ENCODE measurements at places on chromosomes 12 and 14.
A peak's percentile ranks its signal among the peaks of the same experiment; 100 is the strongest.

DNA sequence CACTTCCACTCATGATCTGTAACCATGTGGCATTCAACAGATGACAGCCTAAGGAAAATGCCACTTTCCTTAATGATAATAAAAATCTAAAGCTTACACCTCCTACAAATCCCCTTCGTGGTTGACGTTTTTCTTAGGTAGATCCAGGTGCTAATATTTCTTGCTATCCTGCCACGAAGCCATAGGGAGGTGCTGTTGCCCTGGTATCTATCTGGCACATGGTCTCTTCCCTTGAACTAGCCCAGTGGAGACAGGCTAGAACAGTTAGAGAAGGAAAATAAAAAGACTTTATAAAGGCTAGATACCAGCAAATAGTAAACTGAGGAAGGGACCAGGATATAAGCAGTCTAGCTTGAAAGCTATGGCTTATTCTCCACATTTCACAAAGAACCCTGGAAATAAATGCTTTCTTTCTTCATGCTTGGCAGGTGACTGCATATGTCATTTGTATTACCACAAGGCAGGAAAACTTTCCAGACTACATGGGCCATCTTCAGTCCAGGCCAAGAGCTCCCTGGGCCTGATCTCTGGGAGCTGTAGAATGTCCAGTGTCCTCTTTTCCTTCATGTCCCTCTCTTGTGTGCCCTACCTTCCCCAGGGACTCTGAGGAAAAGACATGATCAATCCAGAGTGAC is 15.3 kb downstream of the SPIC start:
- DNase-seq, result no peak

DNA sequence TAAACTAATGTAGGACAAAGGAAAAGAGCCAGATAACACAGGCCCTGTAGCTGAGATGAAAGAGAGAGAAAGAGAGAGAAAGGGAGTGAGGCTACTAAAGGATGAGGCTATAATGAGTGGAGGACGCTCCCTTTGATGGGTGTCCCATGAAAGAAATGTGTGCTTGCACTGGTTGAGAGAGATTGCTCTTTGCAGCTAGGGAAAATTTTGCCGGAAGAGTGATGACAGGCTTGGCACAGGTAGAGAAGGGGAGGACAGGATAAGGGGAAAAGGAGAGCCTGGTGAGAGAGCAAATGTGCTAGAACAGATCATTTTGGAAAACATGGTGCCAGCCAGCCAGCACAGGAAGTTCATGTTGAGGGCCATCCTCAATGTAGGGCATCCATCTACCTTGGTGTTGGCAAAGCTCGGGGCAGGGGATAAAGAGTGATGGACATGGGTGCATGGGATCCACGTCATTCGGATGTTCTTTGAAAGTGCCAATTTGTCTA is 248.6 kb downstream of the BTG1 start:
- DNase-seq, result no peak

GRCh38 chr12:126518596-126519200 is 1453.5 kb downstream of the AACS start:
- DNase-seq, result peak; percentile 23

DNA sequence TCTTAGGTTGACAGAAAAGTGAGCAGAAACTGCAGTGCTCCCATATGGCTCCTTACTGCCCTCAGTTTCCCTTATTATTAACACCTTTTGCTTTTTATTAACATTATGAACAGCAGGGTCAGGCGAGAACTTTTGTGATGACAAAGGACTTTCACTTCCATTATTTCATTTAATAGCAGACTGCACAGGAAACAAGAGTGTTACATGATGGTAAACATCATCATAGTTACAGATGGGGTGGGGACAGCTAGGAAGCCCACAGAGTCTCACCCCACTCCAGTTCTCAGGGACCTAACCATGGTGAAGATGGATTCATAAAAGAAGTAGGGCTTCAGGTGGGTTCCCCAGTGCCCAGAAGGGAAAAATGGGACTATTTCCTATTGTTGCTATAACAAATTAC is 110.1 kb upstream of the PELI2 start:
- DNase-seq, result no peak

DNA sequence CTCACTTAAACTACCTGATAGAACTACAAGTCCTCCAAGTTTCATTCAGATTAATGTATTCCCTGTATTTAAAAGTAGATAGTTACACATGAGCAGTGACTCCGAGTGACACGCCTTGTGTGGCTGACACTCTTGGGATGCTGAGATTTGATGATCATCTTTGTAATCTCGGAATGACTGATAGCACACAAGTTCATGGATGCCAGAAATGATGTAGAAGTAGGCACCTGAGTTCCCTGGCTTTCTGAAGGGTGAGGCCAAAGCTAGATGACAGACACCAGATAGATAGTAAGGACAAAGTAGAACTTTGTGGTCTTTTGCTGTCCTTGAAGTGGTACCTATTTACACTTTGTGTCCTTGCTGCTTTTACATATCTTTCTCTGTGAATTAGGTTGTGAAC is 491.2 kb downstream of the PCNX1 start:
- DNase-seq, result no peak

- no peak for DNase-seq
Measured at GRCh38 chr12:123306200-123306599, 34.5 kb upstream of the CDK2AP1 start.

DNA sequence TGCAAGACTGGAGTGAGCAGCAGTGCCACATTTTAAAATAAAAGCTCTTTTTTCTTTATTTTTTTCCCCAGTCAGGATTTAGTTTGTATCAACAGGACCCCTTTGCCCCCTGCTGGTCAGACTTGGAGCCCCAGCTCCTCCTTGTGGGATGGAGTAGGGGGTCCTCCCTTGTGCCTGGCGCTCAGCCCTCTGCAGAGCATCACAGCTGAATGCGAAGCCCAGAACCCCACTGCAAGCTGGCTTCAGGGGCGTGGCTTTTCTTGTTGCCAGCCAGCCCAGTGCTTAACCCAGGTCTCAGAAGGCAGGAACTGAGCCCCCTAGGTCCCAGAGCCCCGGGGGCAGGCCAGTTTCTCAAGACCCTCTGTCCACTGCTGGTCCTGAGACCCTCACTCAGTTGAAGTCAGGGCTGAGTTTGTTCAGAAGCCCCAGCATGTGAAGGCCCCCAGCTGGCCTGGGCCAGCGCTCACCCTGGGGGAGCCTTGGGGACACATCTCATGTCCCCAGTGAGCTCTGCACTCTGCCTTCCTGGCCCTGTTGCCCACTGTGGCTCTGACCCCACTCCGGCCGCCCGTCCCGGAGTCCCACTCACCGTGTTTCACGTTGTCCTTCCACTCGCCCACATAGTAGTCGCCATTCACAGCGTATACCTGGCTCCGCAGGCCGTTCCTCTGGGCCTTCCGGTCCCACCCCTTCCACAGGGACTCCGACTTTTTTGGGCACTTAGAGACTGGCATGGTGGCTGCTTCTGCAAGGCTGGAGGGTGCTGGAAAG is 519 bp downstream of the MORN3 start:
- DNase-seq, result no peak

GRCh38 chr12:10557329-10557728 is 51.6 kb downstream of the EIF2S3B start:
- DNase-seq, result no peak

- peak; percentile 42 for DNase-seq
Measured at GRCh38 chr12:93707836-93708235, 30.7 kb downstream of the CRADD start.

- no peak for DNase-seq
Measured at GRCh38 chr12:92193063-92193462, 47.4 kb upstream of the BTG1 start.

- no peak for DNase-seq
Measured at GRCh38 chr14:52266782-52267181, 716 bp upstream of the PTGDR start.

DNA sequence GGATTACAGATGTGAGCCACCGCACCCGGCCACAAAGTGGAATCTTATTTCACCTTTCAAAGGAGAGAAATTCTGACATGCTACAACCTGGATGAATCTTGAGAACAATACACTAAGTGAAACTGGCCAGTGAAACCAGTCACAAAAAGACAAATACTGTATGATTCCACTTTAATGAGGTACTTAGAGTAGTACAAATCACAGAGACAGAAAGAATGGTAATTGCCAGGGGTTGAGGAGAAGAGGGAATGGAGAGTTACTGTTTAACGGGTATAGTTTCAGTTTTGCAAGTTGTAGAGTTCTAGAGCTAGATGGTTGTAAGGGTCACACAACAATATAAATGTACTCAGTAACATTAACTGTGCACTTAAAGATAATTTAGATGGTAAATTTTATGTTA is 33.4 kb downstream of the ADIPOR2 start:
- DNase-seq, result no peak

DNA sequence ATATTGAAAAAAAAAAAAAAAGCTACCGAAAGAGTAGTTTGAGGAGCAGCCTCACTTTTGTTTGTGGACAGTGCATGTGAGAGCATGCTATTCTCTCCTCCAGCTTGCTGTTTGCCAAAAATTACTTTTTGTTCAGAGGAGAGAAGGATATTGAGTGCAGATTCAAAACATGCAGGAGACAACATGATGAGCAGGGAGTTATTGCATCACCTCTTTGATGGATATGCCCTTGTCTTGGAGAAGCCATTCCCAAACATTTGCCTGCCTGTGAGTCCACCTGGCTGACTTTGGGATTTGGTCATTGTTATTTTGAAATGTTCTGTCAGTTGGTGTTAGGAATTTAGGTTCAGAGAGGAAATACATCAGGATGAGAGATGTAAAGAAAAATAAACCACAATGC is 2.4 kb downstream of the C12orf75 start:
- no peak for DNase-seq

DNA sequence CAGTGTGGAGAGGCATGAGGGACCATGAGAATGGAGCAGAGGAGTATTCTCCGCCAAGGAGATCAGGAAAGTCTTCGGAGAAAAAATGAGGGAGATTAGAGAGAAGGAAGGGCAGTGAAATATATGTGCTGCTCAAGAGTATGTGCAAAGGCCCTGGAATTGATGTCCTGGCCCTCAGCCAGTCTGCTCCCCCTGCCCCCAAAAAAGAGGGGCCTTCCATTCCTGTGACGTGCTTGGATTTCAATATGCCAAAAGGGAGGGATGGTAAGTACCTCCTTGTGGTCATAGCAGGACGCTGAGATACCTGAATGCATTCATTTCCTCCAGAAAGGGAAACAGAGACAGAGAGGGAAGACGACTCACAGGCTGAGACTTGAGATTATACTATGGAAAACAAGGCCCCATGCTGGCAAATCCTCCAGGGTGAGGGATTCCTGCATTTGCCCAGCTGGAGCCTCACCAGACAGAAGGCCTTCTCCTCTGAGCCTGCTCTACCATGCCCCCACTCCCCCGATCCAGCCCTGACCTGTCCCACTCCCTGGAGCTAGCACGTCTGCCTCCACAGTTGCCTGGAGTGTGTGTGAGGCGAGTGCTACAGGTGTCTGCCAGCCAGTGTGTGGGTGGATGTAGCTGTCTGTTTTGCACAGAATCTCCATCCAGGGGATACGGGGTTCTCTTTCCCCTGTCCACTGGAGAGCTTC is 3.9 kb upstream of the RARG start:
- no peak for DNase-seq

- DNase-seq, result no peak
Measured at GRCh38 chr12:127311720-127312364, 955.1 kb upstream of the TMEM132C start.

DNA sequence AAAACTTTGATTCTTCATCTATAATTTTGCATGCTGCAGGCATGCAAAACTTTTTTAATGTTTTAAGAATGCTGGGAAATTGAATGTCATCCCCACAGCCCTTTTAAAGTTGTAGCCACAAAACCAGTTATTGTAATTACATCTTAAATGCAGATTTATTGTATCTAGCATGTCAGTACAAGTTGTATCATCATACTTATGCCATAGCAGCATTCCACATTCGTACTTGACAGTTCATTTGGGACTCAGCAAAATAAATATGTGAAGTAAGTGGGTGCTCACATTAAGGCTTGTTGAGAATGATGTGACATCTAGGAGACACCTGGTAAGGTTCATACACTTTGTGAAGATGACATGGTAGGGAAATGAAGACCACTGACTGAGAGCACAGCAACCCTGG is 44.0 kb upstream of the GZMB start:
- no peak for DNase-seq

DNA sequence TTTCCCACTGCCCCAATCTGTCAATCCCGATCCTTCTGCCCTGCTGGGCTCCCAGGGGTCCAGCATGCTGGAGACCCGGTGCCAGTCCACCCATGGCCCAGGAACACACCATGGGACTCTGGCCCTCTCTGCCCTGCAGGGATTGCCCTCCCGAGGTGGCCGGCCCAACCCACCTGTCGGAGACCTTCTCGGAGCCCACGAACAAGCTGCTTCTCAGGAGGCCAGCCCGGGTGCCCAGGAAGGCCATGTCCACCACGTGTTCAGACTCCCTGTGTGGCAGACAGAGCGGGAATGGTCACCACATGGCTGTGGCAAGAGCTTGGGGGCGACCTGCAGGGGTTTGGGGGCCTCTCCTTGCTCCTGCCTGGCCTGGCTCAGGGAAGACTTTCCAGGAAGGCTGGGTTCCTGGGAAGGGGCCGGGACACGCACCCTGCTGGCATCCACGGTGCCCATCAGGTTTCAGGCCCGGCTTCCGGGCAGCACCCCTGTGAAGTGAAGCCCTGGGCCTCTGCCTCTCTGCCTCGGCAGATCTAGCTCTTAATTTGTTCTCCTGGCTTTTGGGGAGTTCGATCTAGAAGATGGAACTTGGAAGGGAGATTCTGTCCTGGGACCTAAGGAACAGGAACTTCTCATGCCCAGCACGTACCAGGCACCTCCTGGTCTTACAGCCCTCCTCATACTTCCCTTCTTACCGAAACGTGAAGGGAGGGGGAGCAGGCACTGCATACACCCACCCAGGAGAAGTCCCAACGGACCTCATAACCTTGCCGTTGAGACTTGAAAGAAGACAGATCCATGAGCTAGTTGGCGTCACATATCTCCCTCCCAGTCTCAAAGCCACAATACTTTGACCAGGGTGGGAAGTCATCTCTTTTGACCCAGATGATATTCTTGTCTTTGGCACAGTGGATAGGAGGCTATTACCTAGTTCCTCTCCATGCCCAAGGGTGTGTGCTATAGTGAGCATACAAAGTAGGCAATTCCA is 26.3 kb downstream of the LRTM2 start:
- DNase-seq, result no peak

GRCh38 chr14:52370406-52370935 is 56.4 kb downstream of the PTGER2 start:
- DNase-seq, result no peak
